ENCODE measurements at places on chromosomes 3 and 15. TPM values are rescaled to one million over a fixed set of nuclear protein-coding genes. Genes with fewer than 3 reads are reported as not detected.
A peak's percentile ranks its signal among the peaks of the same experiment; 100 is the strongest.

DNA sequence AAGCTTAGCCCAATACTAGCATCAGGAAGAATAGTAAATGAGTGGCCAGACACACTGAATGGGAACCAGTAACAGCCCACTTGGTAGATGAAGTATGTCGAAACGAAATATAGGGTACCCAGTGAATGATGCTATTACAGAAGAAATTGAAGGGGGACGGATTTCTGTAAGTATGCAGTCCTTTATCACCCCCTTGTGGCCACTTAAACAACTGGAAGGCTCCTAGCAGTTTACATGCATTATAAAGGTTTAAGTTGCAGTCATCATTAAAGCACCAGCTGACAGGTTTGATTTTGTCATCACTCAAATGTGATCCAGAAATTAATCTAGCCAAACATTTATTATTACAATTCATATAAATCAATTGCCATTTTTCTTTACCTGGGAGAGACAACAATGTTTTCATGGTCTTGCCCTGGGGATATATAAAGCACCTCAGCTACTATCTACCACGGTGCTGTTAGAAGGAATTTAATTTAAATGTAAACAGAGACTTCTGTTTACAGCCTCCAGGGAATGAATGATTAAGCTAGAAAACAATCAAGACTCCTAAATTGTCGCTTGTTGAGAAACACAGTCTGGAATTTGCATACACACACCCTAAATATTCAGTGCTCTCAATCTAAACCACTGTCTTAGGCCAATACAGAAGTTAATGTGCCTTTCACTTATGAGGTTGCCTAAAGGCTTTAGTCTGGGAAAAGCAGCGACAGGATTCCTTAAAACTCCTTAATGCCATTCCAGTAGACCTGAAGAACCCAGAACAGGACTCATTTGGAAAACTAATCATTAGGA is 7.8 kb downstream of the EIF1B start:
- no peak for DNase-seq

DNA sequence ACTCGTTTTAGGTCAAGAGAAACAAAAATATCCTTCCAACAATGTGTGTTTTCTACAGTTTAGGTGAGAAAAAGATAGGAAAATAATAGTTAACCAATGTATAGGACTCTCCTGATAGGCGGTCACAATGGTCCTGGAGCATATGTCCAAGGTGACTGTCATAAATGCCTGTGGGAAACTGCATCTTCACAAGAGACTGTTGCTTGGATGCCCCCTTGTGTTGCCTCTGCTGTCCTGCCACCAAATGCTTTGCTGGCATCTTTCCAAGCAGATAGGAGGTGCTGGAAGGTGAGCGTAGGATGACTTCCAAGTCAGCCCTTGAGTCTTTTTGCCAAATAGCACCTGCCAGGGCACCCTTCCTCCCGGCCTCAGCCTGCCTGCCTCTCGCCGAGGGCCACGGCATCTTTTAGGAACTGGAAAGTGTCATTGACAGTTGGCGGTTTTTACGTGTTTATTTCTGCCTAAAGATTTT is 24.1 kb upstream of the SACM1L start:
- DNase-seq = peak; percentile 59

- DNase-seq = no peak
Measured at GRCh38 chr3:122936335-122936734, 91.2 kb downstream of the SEMA5B start.

DNA sequence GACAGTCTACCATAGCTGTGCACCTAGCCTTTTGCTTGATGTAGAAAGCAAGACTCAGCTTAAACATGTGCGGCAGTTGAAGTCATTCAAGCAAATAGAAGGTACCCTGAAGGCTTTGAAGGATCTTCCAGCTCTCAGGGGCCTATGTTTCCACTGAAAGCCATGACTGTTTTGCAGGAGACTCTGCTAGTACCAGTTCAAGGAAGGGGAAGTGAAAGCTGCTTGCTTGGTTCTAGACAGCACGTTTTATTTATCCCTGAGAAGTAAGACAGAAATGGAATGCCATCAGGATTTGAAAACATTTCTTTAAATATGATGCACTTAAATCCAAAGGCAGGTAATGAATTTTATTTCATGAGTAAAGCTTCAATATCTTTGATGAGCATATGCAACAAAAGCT is 311.4 kb downstream of the PDCD6IP start:
- DNase-seq = no peak

GRCh38 chr15:75237316-75237982 is 20.7 kb upstream of the GOLGA6C start:
- no peak for DNase-seq

DNA sequence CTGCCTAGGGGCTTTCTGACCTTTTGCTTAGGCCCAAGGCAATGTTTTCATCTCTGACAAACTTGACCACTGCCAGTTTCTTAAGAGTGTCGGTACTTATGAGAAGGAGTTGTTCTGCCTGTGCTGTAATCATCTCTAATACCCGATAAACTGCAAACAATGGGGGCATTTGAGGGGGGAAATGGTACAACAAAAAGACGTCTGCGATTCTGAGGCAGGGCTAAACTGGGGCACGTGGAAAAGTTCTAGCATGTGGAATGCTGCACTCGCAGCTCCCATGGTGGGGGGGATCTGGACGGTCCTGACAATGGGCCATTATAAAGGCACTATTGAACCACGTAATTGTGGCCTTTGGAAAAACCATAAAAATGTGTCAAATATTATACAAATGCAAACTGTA is 73.1 kb upstream of the SAMMSON start:
- no peak for DNase-seq

DNA sequence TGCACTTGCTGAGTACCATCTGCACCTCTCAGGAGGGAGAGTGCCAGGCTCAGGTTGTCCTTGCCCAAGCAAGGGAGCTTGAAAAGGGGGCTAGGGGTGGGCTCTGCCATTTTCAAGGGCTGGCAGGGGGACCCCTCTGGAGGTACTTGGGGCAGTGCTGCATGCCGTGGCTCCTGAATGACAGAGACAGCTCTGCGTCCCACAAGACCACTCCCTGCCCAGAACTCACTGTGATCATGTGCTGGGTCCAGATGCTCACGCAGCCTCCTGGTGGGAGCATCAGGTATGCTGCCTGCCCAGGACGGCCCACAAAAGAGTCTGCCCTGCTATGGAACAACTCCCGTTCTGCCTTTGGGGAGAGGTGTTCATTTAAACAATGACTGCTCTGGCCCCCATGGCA is 165.2 kb downstream of the GOLGA6L4 start:
- no peak for DNase-seq

Gene CRELD1
- 54.9 TPM for total RNA-seq

All from tibial nerve (tissue), 4 donors.